Stimulated activated CD4-positive, alpha-beta T cell treated with anti-CD3 and anti-CD28 coated beads, Interleukin-4, amount 100 ng/mL, for 24 hours (primary cell): ENCODE measurements at places on chromosomes 6 and 20.

DNA sequence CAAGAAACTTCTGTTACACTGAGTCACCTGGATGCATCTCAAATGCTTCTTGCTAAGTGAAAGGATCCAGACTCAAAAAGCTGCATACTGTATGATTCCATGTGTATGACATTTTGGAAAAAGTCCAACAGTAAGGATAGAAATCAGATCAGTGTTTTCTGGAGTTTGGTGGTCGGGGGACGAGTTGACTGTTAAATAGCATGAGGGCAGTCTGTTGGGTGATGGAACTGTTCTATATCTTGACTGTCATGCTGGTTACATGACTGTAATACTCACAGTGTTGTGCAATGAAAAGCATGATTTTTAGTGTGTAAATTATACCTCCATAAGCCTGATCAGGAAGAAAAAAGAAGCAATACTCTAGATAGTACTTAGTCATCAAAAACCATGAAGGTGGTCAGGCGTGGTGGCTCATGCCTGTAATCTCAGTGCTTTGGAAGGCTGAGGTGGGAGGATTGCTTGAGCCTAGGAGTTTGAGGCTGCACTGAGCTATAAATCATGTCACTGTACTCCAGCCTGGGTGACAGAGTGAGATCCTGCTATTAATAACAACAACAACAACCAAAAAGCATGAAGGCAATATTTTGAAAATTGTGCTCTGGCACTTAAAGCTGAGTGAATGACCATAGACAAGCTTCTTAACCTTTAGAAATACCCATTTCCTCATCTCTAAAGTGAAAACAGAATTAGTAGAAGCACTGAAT lies 30.5 kb upstream of the SASH1 start:
- no peak for DNase-seq

DNA sequence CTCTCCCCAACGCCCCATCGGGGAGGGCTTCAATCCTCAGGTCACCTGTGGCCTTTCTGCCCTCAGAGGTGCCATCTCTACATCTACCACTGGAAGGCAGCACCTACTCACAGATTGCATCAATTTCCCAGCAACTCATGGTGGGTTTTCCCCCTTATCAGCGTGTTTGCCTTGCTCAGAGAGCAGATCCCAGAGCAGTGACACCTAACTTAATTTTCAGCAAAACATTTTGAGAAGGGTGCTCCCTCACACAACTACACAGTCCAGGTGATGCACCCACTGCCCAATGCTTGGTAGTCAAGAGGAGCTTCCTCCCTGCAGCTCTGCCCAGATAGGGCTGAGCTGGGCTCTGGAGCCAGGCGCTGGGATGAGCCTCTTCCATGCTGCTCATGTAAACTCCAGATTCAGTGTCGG lies 48.2 kb downstream of the PLG start:
- no peak for DNase-seq

DNA sequence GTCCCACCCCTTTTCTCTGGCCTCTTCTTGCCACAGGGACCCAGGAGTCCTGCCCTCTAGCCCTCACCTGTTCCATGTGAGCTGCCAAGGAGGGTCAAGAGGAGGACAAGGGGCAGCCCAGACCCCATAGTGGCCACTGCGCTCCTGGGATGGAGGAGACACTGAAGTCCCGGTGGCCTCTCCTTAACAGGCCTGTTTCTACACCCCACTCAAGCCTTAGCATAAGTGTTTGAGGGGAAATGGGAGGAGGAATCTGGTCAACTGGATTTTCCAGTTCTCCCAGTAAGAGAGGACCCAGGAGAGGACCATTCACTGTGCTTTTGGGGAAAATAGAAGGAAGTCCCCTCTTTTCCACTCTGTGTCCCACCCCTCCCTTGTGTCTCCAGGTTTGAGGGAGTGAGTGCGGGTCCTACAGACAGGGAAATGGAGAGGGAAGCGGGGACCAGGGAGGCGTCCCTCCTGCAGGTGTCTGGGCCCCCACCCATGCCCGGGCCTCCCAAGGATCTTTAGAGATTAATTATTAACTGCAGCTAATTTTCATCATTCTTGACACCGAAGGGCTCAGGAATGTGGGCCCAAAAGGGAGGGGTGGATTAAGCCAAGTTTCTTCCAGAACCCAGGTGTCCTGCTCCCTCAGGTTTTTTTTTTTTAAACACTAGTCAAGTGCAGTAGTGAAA lies at the start of gene SFTA2:
Gene SFTA2, minus strand, starts transcription at position 202 of the 677 bp plus-strand sequence. Its CDS starts 74 bp downstream, at position 128.
- no peak for DNase-seq

DNA sequence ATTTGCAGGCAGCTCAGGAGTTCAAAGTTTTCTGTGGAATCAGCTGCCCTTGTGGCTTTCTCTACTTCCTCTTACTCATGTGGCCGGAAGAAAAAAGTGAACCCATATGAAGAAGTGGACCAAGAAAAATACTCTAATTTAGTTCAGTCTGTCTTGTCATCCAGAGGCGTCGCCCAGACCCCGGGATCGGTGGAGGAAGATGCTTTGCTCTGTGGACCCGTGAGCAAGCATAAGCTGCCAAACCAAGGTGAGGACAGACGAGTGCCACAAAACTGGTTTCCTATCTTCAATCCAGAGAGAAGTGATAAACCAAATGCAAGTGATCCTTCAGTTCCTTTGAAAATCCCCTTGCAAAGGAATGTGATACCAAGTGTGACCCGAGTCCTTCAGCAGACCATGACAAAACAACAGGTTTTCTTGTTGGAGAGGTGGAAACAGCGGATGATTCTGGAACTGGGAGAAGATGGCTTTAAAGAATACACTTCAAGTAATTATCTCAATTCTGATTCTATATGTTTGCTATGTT lies 1.1 kb downstream of the MGME1 start:
- DNase-seq, result peak; percentile 22
